T47D (cell line): ENCODE measurements at places on chromosomes 4 and X.

GRCh38 chr4:111798840-111799239, 346.4 kb upstream of the FAM241A start:
- DNase-seq = no peak

- no peak for DNase-seq
Observed at GRCh38 chrX:100850317-100850716, 23.8 kb downstream of the NOX1 start.

- DNase-seq = no peak
Observed at GRCh38 chr4:86543560-86544309, 50.4 kb upstream of the PTPN13 start.

- DNase-seq = no peak
Observed at GRCh38 chr4:10821826-10822225, 137.3 kb upstream of the CLNK start.

DNA sequence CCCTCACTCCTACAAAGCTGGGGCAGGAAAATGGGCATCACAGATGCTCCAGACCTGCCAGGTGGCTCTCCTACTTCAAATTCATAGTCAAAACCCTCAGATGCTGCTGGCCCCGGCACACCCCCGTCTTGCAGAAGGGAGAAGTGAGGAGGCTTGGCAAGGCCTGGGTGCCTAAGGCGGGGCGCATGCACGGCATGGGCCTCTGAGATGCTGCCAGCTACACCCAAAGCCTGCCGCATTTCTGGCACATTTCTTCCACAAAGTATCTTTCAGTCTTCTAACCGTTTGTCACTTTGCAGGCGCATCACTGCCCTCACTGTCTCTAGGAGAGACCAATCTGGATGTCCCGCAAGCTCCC, 19.6 kb downstream of the WDR1 start:
- no peak for DNase-seq

DNA sequence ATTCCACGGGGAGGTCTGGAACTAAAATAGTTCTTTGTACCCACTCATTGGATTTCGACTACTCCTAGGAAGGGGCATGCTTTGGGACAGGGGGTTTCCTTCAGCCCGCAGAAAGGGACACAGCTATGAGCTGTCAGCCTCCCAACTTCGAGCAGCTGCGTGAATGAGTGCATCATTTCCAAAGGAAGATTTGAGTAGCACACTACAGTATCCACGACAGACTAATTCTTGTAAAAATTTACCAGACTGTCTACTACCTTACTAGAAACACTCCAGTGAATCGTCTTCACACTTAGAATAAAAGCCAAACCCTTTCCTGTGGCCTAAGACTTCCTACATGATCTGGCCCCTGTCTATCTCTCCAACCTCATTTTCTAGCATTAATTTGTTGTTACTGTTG, 101.9 kb downstream of the MAOA start:
- DNase-seq = no peak

DNA sequence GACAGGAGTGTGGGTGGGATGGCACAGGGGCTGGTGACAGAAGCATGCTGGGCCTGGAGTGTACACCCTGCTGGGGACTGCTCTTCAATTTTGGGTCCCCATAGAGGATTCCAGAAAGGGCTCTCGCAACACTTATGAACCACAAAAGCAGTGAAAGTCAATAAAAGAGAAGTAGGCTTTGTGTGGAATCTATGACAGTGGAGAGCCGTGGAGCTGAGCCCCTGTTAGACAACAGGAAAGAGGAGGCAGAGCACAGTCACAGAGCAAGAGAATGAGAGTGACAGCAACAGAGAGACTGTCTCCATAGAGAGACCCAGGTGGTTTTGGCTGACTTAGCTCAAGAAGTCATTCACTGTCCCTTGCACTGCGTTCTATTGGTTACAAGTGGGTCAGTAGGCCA, 135.1 kb upstream of the ATP6AP2 start:
- no peak for DNase-seq

- DNase-seq = peak; percentile 20
Observed at GRCh38 chr4:140044337-140044902, 109.6 kb downstream of the MAML3 start.

DNA sequence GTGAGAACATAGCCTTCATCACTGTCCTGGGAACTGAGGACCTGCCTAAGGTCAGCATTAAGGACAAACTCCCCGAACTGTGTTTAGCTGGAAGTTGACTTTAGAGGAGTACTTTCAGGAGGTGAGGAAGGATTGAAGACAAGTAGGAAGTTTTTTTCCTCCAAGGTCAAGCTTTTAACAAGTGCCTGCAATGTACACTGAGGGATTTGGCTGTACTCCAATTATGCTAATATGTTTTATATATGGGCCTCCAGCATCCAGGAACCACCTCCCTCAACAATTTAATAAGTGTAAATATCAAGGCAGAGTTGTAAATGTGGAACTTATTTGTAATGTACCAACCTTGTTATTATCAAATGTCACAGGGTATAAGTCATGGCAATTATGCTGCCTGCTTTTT, 726.2 kb downstream of the RPA4 start:
- no peak for DNase-seq

DNA sequence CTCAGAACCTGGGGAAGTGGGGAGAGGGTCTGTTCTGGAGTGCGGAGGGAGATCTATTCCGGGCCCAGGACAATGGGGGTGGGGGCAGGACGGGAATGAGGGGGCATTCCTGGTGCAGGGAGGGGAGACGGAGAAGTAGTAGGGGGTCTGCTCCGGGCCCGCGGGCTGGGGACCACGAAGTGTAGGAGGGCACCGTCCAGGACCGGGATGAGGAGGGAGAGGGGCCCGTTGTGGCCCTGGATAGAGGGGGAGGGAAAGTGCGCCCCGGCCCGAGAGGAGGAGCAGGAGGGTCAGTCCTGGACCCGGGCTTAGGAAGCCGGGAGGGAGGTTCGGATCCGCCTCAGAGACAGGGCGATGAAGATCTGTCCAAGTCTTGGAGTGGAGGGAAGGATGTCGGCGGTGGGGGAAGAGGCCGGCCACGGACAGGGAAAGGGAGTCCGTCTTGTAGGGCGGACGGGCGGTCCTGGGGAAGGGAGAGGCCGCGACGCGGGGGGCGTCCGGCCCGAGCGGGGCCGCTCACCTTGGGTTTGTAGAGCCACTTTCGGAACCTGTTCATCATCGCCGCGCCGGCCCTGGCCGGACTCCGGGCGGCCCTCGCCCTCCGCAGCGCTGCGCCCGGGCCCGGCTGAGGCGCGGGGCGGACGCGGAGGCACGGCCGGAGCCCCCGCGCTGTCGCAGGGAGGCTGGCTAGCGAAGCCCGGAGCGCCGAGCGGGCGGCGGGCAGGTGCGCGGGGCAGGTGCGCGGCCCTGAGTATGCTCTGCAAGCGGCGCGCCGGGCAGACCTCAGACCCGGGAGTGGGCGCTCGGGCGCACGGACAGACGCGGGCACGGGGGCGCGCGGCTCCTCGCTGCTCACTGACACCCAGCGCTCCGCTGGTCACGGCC, at the start of gene ZFYVE28:
Gene ZFYVE28 (minus strand): TSS at position 881 of the 885 bp plus-strand sequence. CDS start 322 bp downstream, at position 559.
- DNase-seq = peak; percentile 33

DNA sequence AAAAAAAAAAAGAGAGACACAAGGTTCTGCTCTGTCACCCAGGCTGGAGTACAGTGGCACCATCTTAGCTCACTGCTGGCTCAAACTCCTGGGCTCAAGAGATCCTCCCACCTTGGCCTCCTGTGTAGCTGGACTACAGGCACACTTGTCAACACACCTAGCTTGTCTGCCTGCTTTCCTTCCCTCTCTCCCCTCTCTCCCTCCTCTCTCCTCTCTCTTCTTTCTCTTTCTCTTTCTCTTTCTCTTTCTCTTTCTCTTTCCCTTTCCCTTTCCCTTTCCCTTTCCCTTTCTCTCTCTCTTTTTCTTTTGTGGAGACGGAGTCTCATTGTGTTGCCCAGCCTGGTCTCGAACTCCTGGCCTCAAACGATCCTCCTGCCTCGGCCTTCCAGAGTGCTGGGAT, 132.1 kb downstream of the DIPK2B start:
- DNase-seq = no peak
